Dorsolateral prefrontal cortex (tissue), 122 donors: ENCODE measurements at places on chromosomes 6 and 20.

DNA sequence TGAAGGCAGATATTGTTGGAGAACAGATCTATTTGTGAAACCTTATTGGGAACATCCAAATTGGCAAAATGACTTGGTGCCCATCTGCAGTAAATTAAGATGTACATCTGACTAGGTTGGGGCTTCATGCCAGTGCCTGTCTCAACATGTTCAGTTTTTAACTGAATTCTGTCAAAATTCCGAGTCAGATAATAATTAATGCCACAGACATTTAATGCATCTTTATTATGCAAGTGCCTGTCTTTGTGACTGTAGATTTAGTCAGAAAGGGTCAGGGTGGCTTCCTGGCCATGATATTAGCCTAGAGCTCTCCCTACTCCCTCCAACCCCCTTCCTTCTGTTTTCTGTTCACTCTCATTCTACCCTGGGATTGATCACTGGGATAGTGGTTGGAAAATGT, 199.3 kb upstream of the FLRT3 start:
- no peak for DNase-seq

DNA sequence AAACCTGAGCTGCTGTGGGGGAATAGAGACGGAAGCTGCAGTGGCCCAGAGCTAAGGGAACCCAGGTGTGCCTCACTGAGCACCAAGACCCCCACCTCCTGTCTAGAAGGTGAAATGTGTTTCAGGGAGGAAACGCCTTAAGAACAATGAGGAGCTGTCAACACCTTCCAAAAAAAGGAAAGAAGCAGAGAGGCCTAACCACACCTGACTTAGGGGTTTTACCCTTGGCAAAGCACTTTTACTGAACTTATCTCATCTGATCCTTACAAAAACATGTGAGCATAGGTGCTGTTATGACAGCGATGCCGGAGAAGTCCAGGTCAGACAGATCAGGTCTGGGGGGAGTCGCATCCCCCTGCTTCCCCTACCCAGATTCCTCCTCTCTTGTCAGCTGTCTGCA, 16.1 kb upstream of the CDKN1A start:
- no peak for DNase-seq

DNA sequence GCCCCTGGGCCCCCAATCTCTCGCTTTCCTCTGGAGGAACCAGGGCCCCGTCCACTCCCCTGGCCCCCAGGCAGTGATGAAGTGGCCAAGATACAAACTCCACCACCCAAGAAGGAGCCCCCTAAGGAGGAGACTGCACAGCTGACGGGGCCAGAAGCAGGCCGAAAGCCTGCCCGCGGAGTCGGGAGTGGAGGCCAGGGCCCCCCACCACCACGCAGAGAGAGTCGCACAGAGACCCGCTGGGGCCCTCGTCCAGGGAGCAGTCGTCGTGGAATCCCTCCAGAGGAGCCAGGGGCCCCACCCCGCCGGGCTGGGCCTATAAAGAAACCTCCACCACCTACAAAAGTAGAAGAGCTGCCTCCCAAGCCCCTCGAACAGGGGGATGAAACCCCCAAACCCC, 10.7 kb downstream of the PRRC2A start:
- no peak for DNase-seq

GRCh38 chr6:85078058-85078457, 313.7 kb upstream of the TBX18 start:
- no peak for DNase-seq

DNA sequence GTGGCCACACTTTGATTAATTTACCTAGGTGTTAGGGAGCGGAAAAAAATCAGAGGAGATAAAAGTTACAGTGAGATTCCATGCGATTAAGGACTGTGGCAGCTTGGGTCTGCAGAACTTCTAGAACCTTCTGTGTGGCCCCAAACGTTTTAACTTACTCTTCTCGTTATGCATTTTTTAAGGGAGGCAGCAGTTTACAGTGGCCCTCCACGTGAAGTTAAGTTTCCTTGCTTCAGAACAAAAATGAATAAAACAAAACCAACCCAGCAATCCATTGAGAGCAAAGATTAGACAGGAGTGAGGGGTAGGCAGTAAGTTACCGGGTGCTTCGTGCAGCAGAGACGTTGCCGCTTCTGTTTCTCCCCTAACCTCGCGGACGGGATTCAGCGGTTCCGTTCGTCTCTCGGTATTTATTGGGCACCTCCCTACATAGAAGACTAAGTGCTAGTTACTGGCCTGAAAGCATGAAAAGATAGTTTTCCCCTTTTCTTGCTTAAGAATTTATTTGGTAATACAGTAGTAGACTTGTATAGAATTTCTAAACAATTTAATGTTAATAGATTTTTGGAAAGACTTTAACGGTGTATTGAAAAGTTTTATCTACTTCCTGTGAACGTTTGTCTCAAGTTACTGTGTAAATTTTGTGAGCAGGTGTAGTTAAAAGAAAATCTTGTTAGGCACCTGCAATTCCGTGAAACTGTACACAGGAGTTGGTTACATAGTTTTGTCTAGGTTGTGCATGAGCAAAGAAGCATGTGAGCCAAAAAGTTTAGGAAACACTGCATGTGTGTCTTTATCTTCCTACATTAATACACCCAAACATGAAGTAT, 1.1 kb downstream of the BAG2 start:
- DNase-seq: no peak

DNA sequence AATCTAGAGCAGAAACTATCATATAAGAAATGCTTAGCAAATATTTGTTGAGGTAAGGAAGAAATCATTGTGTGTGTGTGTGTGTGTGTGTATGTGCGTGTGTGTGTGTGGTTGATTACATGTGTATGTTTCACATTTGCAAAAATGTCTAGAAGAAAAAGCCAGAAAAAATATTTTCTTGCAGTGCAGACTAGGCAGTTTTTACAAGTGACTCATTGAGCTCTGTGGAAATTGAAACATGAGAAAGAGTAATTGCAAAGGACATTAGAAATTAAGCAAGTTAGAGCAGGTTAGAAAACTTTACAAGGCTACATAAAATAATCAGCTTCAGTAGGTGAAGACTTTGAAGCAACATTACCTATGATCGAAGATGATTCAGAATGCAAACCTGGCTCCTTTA, 669.0 kb upstream of the EYS start:
- DNase-seq: no peak

- no peak for DNase-seq
These were observed 22.6 kb downstream of the NEDD9 start for GRCh38 chr6:11209906-11210305.

DNA sequence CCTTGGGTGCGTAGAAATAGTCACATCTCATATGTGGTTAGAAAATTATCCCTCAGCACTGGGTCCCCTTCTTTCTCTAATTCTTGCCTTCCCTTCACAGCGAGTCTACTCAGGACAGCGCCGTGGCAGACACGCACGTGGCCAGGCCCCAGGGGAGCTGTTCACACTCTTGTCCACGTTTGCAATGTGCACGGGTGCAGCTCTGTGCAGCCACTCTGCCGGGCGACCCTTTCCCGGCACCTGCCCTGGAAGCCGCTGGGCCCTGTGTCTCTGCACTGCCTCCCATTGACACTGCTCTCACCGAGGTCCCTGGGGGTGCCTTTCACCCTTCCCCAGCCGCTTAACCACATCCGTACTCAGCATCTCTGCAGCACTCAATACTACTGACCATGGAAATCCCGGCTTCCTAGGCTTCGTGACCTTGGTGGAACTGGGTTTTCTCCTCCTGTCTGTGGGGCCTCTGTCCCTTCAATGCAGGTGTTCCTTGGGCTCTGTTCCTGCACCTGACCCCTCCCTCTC, 104.9 kb downstream of the DACT2 start:
- no peak for DNase-seq

GRCh38 chr20:10636326-10636818, 37.4 kb downstream of the JAG1 start:
- no peak for DNase-seq

GRCh38 chr6:153956808-153957207, 82.2 kb upstream of the OPRM1 start:
- DNase-seq: no peak

- no peak for DNase-seq
These were observed 5.1 kb downstream of the HLA-C start for GRCh38 chr6:31266567-31267360.

DNA sequence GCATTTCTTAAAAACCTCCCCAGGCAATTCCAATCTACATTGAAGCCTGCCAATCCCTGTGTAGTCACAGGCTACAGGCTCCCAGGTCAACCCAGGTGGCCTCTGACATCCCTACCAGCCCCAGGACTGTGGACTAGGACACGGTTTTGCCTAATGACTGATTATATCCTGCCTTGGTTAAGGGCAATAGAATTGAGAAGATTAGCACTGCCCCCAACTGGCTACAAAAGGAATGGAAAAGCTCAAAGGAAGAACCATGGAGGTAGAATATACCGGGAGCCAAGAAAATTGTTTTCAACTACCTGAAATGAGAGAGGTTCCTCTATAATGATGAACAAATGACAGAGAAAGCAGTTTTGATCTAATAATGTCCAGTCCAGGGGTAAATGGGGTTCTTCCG, 421.1 kb upstream of the AGPAT4 start:
- no peak for DNase-seq

GRCh38 chr6:114783083-114783482, 440.3 kb upstream of the HS3ST5 start:
- DNase-seq: no peak

- no peak for DNase-seq
These were observed 75.5 kb upstream of the ELOVL5 start for GRCh38 chr6:53424300-53424699.

GRCh38 chr6:121884091-121884490, 448.6 kb downstream of the GJA1 start:
- no peak for DNase-seq

- no peak for DNase-seq
These were observed 101.2 kb downstream of the NUS1 start for GRCh38 chr6:117776441-117776840.

DNA sequence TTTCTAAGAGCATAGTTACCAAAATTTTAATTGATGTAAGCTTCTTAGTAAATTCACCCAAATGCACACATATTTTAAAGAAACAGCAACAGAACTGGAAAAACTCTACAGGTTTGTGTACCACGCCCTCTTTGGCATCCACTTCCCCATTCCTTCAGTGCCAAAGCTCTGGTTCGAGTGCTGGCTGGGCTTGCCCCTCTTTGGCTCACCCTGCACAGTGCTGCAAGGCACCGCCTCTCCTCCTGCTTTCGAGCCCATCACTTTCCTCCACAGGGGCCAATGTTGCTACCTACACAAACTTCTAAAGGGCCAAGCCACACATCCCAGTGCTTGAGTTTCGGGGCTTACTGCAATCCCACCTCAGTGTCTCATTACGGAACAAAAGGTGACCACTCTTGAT, 9.6 kb downstream of the LRP11 start:
- DNase-seq: no peak

- no peak for DNase-seq
These were observed 75.2 kb downstream of the JPH2 start for GRCh38 chr20:44111712-44112335.

DNA sequence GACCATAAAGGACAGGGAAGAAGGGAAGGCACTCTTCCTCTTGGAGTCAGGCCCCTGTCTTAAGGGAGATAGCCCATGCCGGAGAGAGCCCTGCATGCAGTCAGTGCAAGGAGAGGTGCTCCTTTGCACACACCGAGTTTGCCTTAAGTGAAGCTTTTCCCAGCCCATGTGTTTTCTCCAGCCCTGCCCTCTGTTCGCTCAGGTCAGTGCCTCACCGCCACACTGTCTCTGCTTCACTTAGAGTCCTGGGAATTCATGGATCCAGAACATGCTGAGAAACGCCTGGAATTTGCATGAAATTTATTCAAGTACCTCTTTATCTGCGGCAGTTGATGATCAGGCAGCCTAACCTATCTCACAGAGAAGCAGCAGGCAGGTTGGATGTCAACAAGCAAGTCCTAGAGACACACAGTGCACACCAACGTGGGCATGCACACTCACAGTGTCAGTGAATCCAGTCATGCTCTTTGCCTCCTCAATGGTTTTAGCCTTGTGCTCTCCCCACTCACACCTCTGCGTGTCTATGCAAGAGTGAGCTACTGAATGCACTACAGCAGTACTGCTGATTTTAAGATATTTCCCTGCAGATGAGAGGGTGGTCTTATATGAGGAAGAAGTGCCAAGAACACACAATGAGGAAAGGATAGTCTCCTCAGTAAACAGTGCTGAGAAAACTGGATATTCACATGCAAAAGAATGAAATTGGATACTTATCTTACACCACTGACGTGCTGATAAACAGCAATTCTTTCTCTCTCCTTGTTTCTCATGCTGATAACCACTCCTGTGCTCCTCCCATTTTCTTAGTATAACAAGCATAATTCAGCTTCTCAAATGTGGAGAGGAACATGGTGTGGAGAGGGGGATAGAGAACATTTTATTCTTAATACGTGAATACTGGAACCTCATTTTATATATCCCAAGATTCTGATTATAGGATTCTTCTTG, 295.1 kb upstream of the CDYL start:
- DNase-seq: no peak

GRCh38 chr6:144723431-144723830, 438.3 kb downstream of the UTRN start:
- DNase-seq: no peak

- DNase-seq: no peak
These were observed 177.3 kb downstream of the CDKAL1 start for GRCh38 chr6:20711518-20711917.

DNA sequence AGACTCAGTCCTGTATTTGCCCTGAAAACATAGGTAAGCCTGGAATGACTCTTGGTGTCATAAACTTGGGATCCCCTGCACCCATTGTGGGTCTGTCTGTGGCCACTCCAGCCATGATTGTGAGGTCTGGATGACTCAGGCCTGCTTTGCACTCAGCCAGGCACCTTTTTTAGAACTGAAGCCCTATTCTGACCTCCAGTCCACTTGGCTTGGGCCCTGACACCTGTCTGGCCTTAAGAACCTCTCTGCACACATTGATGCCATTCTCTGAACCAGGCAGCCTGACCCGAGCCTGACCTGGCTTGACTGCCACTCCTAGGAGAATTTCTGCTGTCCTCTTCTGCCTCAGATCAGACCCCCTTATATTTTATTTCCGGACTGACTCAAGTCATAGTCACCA, 383.7 kb downstream of the MAFB start:
- DNase-seq: no peak

DNA sequence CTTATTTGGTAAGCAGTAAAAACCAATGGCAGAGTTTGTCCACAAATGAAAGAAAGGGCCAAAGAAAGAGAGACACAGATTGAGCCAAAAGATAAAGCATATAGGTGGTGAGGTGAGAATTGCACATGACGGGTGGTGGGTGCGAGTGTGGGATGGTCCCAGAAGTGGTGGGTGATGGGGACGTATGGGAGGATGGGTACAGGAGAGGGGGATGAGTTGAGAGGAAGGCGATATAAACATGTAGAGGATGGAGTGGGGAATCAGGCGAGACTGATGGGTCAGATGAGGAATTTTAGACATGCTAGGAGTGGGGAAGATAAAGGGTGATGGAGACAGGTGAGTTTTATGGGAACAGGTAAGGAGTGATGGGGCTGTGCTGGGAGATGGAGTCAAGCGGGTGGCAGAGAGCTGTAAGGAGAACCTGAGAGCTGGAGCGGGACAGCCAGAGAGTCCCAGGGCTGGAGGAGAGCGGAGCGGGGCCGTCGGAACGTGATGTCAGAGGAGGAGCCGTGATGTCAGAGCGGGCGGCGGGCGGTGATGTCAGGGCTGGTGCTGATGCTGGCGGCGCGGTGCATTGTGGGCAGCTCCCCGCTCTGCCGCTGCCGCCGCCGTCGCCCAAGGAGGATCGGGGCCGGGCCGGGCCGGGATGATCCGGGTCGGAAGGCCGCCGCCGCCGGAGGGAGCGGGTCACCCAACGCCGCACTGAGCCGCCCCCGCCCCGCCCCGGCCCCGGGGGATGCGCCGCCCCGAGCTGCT, at the start of gene TTBK1:
TTBK1 (plus strand) TSS at position 574 of the 756 bp plus-strand sequence. CDS start 3,180 bp downstream, outside the sequence.
- peak; percentile 62 for DNase-seq

GRCh38 chr6:170160031-170160627, 130.7 kb downstream of the DLL1 start:
- DNase-seq: no peak

- DNase-seq: no peak
These were observed 12.4 kb upstream of the MAS1 start for GRCh38 chr6:159878341-159878740.
